Astrocyte (in vitro differentiated cells and primary cell): ENCODE measurements at places on chromosomes 3 and 15. TPM values are rescaled to one million over a fixed set of nuclear protein-coding genes. Genes with fewer than 3 reads are reported as not detected.

- no peak for DNase-seq
- no peak overlapping the region for H3K4me3 ChIP-seq
- no peaks in the 10 kb centered on the region for H3K4me1 ChIP-seq
- H3K27ac ChIP-seq = no peak overlapping the region
- no peaks in the 10 kb centered on the region for H3K27me3 ChIP-seq
- no peaks in the 10 kb centered on the region for H3K36me3 ChIP-seq
Measured at GRCh38 chr3:95565502-95565901, 1248.9 kb upstream of the EPHA6 start.

GRCh38 chr3:176906046-176906905, 291.0 kb downstream of the TBL1XR1 start:
- H3K27me3 ChIP-seq = no peaks in the 10 kb centered on the region
- peaks cover 9% of the 10 kb centered on the region for H3K4me1 ChIP-seq
- H3K4me3 ChIP-seq = no peak overlapping the region
- H3K36me3 ChIP-seq = no peaks in the 10 kb centered on the region
- peak; percentile 93 for DNase-seq

DNA sequence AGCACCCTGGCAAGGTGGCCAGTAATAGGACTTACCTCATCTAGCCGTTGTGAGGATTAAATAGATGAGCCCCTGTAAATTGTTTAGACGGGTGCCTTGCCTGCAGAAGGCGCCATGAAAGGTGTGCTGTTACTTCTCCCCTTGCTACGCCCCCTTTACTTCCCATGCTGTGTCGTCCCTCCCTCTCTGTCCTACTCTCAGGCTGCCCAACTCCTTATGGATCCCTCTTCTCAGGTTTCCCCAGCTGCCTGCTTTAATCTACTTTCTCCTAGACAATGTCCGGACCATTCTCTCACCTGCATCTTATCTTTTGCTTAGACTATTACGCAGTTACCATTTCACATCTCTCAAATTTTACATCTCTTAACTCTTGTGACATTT, 1.7 kb upstream of the FBXW12 start:
- no peaks in the 10 kb centered on the region for H3K4me1 ChIP-seq
- peaks cover 2% of the 10 kb centered on the region for H3K27me3 ChIP-seq
- H3K36me3 ChIP-seq = no peaks in the 10 kb centered on the region
- no peak overlapping the region for H3K4me3 ChIP-seq
- no peak overlapping the region for H3K27ac ChIP-seq

GRCh38 chr3:108511490-108511889, 1.1 kb upstream of the MYH15 start:
- no peaks in the 10 kb centered on the region for H3K36me3 ChIP-seq
- no peak for DNase-seq
- H3K4me3 ChIP-seq = no peak overlapping the region
- H3K27ac ChIP-seq = no peak overlapping the region
- H3K4me1 ChIP-seq = no peaks in the 10 kb centered on the region

- H3K27me3 ChIP-seq = no peaks in the 10 kb centered on the region
- peaks cover 24% of the 10 kb centered on the region for H3K4me1 ChIP-seq
- peak; percentile 50 for DNase-seq
- H3K36me3 ChIP-seq = no peaks in the 10 kb centered on the region
- H3K27ac ChIP-seq = peak overlapping the region; percentile 38
Measured at GRCh38 chr3:41330465-41330864, 131.2 kb downstream of the CTNNB1 start.

GRCh38 chr15:97962263-97962662, 1.8 kb downstream of the ARRDC4 start:
- DNase-seq = no peak
- no peaks in the 10 kb centered on the region for H3K27me3 ChIP-seq
- H3K36me3 ChIP-seq = no peaks in the 10 kb centered on the region

DNA sequence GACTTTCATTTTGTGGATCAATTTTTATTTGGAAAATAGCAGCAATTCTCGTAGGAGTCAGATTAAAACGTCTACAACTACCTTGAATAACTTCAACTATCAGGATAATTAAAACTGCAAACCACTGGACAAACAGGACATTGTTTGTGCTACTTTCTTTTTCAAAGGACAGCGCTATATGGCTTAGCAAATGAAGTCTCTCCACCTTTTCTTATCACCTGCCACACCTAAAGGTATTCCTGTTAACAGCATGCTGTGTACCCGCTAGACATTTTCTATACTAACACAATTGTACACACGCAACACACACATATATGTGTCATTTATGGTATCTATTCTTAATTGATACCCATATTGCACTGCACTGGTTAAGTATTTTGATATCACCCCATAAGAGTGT, 19.2 kb downstream of the MNS1 start:
- no peak overlapping the region for H3K4me3 ChIP-seq
- no peaks in the 10 kb centered on the region for H3K36me3 ChIP-seq
- H3K4me1 ChIP-seq = no peaks in the 10 kb centered on the region
- H3K27me3 ChIP-seq = no peaks in the 10 kb centered on the region
- DNase-seq = no peak

GRCh38 chr3:30084971-30085403, 521.4 kb upstream of the TGFBR2 start:
- no peak overlapping the region for H3K27ac ChIP-seq
- peaks cover 6% of the 10 kb centered on the region for H3K4me1 ChIP-seq
- no peaks in the 10 kb centered on the region for H3K27me3 ChIP-seq

GRCh38 chr3:11928381-11928780, 75.8 kb upstream of the SYN2 start:
- H3K27me3 ChIP-seq = no peaks in the 10 kb centered on the region
- no peak overlapping the region for H3K27ac ChIP-seq
- no peaks in the 10 kb centered on the region for H3K36me3 ChIP-seq

Gene KLHL40
- total RNA-seq = not detected in 2 replicates

Gene HESX1
- total RNA-seq = 0.67 and 1.1 TPM in 2 replicates

Gene GRAMD1C
- 3.7 TPM in 2 replicates for total RNA-seq

Gene EPB42
- not detected in 2 replicates for total RNA-seq

Gene LRRIQ4
- not detected in 2 replicates for total RNA-seq
